ENCODE measurements at places on chromosomes 1 and 21.

- DNase-seq = peak; percentile 24
Measured at GRCh38 chr1:154329152-154329521, 3.8 kb downstream of the ATP8B2 start.

DNA sequence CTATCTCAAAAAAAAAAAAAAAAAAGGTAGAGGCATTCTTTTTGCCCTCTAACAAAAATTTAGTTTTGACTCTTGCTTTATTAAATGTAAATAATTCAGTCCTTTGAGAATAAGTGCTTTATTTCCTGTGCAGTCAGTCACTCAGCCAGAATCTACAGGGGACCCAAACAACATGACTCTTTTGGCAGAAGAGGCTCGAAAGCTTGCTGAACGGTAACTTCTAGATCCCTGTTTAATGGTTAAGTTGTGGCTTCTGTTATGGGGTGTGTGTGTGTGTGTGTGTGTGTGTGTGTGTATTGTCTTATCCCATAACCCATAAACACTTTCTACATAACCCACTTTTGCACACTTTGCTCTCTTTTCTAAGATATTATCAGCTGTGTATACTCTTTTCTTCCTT, 54.9 kb upstream of the LAMC2 start:
- DNase-seq = no peak

DNA sequence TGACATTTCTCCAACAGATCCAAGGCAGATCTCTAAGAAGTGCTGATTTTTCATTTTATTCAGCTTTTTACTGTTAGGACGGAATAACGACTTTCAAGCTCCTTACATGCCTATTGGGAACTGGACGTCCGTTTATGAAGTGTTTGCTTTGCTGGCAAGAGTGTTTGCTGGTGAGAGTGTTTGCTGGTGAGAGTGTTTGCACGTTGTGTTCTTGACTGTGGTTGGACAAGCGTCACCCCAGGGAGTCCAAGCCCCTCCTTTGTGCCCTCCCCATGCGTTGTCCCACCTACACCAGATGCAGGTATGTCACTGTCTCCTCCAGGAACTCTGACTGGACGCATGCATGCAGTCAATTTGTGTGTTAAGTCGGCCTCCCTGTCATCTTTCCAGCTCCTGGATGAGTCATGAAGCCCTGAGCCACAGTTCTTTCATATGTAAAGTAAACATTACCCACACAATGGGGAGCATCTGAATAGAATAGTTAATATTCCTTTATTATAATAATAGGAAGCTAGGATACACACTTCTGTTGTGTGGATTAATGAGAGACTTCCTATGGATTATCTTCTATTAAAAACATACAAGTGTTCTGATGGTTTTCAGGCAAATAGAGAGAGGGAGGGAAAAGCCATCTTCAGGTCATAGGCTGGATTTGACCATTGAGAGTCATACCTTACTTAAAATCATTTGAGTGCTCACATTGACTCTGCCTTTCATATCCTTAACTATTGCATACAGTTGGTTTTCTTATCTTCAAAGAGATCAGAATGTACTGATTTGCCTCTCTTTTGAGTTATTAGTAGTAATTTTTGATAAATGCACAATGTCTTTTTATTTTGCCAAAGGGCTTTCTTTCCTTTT, 119.2 kb downstream of the GALNT2 start:
- no peak for DNase-seq

DNA sequence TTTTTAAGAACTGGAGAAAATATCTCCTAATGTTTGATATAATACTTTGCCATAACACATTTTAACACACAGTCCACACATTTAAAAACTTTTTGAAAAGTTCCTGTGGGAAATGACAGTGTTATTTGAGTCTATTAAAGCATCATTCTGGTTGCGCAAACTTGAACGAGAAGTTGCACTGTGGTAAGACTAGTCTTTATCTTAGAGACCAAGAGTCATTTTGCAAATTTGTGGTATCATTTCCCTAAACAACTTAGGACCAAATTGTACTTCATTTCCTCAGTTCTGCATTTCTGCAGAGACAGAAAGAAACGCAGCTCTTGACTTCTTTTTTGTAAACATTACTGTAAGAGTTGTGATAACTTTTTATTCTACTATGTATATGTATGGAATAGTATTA, at the start of gene RGS18:
Gene RGS18 (plus strand): TSS at position 282 of the 400 bp plus-strand sequence. CDS start 176 bp downstream, outside the sequence.
- no peak for DNase-seq
